ENCODE measurements at places on chromosomes 6 and 20. TPM values are rescaled to one million over a fixed set of nuclear protein-coding genes. Genes with fewer than 3 reads are reported as not detected.

Gene GATA5
- total RNA-seq, result 4.3 TPM

Gene UBE2C
- total RNA-seq, result not detected

- DNase-seq, result no peak
These were observed 58.1 kb downstream of the TMEM242 start for GRCh38 chr6:157265186-157265585.

DNA sequence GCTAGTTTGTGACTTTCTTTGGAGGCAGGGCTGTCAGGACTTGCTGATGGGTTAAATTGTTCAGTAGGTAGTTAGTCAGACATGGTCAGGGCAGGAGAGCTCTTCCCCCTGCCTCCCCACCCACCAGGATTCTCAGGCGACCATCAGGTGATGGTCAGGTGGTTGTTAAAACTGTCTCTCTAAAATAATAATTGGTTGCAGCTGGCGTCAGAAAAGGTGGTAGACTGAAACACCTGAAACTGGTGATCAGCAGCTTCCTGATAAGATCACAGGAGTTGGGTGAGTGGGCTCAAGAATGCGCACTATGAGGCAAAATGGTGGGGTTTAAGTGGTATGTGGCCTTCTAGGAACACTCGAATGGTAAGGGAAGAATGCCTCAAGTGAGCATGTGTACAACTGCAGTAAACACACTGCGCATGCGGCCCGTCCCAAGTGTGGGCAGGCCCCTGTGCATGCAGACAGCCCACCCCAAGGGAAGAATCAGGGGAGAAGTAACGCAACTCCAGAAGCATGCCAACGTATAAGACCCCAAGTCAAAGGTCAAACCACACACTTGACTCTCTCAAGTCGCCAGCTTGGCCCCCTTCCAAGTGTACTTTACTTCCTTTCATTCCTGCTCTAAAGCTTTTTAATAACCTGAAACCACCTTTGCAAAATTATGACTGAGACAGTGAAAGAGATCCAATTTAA is 7.9 kb upstream of the BLCAP start:
- DNase-seq, result no peak

- DNase-seq, result no peak
These were observed 180.3 kb downstream of the NFATC2 start for GRCh38 chr20:51362254-51362653.

- DNase-seq, result no peak
These were observed 17.9 kb upstream of the SLC22A1 start for GRCh38 chr6:160103825-160104100.

GRCh38 chr6:157025437-157025836 is 248.3 kb downstream of the ARID1B start:
- no peak for DNase-seq

DNA sequence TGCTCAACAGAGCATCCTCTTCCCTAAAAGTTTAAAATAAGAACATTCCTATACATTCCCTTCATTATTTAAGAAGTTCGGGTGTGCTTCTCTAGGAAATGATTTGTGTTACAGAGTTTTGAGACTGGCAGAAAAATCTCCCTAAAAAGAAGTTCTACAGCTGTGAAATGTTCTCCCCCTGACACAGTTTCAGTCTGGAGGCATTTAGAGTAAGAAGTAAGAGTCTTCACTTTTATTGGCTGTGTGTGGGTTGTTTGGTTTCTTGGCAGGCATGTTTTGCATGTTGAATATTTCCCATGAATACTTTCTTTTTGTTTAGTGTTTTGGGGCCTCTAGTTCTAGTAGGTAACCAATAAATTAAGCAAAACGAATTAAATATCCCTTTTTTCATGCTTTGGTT is 195.9 kb downstream of the TENT5A start:
- no peak for DNase-seq

DNA sequence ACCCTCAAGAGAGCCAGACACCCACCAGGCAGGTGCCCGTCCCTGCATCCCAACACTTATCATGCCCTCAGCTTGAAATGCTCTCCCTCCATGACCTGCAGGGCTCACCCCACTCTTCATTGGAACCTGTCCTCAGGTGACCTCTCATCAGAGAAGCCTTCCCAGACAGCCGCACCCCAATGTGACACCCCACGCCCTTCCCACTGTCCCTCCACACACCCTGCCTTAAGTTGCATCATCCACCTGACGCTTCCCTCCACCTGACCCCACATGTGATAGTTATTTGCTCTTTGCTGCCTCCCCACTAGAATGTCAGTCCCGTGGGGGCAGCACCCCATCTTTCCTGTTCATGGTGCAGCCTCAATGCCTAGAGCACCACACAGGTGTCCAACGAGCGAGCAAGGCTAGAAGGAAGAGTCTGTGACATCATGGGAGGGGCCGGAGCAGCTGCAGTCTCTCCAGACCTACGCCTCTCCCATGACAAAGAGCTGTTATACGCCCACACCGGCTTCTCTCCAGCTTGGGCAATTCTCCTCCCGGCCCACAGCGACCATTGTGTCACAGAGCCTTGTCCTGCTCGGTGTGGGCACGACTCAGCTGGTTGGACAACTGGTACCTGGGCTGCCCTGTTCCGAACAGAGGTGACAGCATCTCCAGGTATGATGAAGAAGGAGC is 58.2 kb downstream of the NFATC2 start:
- DNase-seq, result no peak

- no peak for DNase-seq
These were observed 307.4 kb upstream of the CNR1 start for GRCh38 chr6:88473589-88473988.

DNA sequence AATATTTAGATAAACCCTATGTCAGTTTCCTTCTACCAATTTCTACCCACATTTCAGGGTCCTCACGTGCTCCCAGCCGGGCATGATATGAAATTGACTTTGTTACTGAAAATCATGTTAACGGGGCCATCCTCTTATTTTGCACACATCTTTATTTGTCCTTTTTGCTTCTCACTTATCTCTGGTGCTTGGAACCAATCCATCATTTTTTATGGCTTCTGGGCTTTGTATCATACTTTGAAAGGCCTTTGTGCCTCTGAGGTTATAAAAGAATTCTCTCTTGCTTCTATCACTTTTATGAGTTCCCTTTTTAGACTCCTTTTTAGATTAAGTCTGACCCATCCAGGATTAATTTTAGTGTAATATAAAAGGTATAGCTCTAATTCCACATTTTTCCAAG is 117.1 kb upstream of the PRND start:
- no peak for DNase-seq

Gene MSH5
- total RNA-seq, result 2.6 TPM

DNA sequence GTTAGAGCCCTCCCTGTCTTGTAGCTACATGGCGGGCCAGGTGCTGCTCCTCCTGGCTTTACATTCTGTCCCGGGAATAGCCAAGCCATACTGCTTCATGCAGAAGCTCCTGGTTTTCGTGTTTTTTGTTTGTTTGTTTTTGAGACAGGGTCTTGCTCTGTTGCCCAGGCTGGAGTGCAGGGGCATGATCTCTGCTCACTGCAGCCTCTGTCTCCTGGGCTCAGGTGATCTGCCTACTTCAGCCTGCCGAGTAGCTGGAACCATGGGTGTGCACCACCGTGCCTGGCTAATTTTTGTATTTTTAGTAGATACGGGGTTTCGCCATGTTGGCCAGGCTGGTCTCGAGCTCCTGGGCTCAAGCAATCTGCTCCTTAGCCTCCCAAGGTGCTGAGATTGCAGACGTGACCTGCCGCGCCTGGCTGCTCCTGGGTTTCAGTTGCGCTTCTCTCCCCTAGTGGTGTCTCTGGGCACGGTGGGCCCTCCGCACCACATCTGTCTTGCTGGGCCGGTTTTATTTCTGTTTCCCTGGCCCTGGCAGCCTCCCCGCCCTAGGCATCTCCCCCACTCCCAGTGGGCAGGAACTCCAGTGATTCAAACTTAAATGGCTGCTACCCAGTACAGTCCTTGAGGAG is 12.9 kb downstream of the CDYL start:
- DNase-seq, result no peak

DNA sequence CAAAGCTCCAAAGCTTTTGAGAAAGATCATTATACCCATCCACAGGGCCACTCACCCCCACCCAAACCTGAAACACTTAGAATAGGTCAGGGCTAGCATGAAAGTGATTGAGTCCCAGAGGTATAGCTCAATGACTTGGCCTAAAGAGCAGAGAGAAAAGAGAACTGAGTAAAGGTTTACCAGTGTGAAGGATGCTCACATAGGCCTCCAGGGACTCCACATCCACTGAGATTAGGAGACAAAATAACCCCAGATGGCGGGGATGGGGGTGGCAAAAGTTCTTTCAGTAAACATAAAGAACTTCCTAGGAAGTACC is 12.2 kb downstream of the SAYSD1 start:
- DNase-seq, result no peak

DNA sequence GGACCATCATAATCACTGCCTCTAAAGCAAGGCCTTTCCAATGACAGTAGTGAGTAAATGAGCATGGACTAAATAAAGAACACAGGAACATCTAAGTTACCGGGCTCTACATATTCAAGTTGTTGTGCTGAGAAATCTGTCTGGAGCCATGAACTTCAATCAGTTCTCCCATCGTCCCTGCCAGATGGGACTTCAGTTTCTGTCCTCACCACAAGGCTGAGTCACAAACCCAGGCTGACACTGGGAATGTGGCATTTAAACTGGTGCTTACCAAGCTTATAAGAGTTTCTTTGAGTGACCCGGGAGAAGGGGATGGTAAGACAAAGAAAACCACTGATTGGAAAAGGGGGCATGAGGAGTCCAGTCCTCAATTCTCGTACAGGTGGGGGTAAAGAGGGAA is 497.0 kb downstream of the MAFB start:
- no peak for DNase-seq

DNA sequence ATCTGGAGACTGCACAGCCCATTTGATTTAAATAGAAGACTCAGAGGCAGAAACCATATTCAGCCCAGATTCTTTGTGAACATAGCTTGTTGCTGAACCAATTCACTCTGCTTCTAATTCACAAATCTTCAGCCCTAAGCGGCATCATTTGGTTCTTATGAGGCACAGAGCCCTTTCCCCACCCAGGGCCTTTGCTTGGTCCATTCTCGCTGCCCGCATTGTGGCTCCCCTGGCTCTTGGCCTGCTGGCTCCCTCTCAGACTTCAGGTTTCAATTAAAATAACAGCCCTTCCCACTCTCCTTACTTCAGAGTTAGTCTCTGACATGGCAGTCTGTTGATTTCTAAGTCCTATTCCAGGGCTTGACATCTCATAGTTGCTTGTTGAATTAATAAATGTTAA is 9.4 kb upstream of the TMEM14A start:
- DNase-seq, result no peak

DNA sequence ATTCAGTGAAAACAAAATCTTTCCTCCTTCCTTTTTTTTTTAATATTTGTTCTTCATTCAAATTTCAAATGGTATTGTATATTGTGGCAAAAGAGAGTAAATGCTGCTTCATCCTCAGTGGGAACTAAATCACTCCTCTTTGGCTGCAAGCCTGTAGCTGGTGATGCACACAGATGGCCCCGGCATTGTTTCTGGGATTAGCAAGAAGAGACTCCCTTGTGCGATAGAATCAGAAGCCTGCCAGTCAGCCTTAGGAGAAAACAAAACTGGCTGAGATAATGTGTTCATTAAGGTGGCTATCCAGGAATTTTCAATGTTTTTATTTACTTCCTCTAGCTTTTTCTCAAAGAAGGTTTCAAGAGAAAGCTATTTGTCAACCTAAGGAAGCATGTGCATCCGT is 20.7 kb upstream of the ELOVL2 start:
- DNase-seq, result no peak

DNA sequence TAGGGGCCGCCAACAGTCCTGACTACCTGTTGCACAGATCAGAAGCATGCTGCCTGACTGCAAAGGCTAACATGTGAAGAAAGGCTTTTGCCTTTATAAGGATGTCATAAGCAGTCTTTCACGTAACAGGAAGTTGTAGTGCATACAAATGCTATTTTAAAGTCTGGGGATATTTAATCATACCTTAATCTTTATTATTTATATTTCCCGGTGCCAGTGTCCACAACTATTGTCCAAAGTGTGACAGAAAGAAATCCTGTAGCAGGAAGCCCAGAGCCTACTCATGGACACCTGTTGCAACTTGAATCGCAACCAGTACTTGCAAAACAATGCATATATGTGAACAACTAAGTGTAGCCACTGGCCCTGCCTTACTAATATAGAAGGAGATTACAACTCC is 235.8 kb downstream of the ALDH8A1 start:
- no peak for DNase-seq

Gene SLC25A27
- total RNA-seq, result 9.7 TPM

GRCh38 chr20:36070451-36070850 is 84.1 kb upstream of the EPB41L1 start:
- DNase-seq, result no peak

- no peak for DNase-seq
These were observed 14.0 kb downstream of the CYP39A1 start for GRCh38 chr6:46638650-46639049.

DNA sequence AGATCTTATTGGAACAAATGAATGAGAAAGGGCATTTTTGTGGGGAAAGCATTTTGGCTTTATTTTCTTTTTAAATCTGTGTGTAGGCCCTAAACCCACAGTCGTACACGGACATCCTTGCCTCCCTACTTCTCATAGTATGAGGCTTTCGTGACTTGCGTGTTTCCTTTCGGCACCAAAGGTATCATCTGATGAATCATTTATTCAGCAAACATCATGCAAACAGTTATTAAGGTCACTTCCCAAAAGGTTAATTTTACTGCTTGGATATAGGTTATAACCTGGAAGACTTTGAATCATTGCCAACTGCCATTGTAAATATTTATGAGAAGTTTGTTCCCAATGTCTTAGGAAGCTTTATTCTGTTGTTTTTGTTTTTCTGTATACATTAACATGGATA is 15.1 kb upstream of the SLC22A2 start:
- DNase-seq, result no peak

DNA sequence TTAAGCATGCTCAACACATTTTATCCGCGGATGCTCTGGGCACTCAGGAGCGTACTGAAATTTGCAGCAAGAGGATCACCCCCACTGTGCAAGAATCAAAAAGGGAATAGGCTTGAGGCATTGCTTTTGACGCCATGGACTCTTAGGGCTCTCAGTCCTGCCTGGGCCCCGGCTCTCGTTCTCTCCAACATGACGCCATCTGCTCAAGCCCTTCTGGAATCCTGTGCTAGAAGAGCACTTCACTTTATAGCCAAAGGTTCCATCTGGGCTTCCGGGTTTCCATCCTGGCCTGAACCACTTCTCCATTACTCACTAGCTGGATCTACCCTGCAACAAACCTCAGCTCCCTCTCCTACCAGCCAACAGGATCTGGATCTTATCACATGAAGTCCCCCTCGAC is 105.3 kb downstream of the FOXF2 start:
- no peak for DNase-seq
